Suppressor macrophage treated with lipopolysaccharide for 4 hours (primary cell): ENCODE measurements at places on chromosomes 5 and 9.

GRCh38 chr5:180594311-180595045 is 3.2 kb upstream of the SCGB3A1 start:
- no peak for DNase-seq

DNA sequence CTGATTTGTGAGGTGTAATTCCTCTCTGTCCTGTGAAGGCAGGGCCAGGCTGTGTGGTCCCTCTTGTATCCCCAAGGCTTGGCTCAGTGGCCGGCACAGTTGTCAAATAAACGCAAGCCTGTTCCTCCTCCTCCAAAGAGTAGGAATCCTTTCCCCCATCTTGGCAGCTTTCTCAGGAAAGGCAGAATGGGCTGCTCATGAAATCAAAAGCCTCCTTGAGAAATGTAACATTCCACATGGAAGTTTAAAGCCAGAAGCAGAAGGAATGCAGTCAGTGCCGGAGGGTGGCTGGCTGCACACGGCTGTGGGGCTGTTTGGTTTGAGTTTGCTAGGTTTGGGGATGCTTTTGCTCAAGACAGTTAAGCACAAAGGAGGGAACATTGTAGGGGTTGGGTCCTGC is 34.5 kb upstream of the MED10 start:
- DNase-seq, result no peak

DNA sequence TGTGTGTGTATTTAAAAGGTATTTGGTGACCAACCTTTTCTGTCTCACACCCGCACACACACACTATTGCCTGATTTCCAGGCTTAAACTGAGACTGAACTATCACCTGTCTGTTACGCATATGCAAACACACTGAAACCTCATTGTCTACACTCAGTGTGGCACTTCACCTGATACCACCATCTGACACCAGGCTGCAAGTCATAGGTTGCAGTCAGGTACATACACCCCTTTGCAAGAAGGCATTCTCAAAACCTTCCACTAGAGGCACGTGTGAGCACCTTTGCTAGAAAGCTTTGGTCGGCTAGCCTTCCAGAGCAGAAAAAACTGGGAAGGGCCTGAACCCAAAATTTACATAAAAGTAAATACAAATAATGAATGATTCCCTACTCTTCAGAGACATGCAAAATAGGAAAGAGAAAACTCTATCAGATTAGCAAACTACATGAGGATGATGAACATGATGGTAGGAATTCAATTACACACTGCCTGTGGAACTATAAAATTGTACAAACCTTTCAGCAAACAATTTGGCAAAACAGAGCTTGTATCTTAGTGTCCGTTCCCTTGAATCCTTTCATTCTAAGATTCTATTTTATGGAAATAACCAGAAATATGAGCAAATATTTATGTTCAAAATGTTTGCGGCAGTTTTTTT is 5.9 kb upstream of the FOXD1 start:
- peak; percentile 30 for DNase-seq

DNA sequence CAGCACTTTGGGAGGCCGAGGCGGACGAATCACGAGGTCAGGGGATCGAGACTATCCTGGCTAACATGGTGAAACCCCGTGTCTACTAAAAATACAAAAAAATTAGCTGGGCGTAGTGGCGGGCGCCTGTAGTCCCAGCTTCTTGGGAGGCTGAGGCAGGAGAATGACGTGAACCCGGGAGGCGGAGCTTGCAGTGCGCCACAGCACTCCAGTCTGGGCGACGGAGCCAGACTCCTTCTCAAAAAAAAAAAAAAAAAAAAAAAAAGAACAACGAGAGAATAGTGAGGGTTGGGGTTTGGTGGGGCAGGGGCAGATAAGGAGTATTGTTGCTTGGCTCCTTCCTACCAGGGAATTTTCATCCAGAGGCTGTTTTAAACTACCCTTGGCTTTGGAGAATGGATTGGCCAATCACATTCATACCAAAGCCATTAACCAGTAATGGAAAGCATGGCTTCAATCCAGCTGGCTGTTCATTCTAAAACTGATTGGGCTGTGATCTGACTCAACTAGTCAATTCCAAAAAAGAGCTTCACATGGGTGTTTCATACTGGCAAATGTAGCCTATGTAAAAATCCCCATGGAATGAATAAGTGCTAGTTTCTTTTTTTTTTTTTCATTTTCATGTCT is 64.4 kb downstream of the PLCXD3 start:
- no peak for DNase-seq

- no peak for DNase-seq
Measured at GRCh38 chr9:90974016-90974415, 172.4 kb downstream of the SYK start.

DNA sequence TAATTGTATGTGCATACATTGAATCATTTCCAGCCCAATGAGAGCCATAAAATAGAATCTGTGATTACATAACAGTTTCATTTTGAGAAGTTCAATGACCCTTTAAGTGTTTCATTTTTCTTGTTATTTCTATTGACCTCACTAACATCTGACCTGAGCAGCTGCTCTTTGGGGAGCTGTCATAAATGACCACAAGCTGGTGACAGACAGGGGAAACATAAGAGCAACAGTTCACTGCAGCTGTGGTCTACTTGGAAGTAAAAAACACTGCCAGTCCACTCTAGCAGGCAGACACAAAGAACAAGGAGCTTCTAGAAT is 265.4 kb downstream of the DTWD2 start:
- no peak for DNase-seq

GRCh38 chr5:146731909-146732659 is 146.5 kb downstream of the PPP2R2B start:
- no peak for DNase-seq

- DNase-seq, result peak; percentile 83
Measured at GRCh38 chr9:91681461-91682305, 258.1 kb upstream of the NFIL3 start.

- DNase-seq, result no peak
Measured at GRCh38 chr9:134209731-134210311, 45.5 kb upstream of the RNU6ATAC start.

DNA sequence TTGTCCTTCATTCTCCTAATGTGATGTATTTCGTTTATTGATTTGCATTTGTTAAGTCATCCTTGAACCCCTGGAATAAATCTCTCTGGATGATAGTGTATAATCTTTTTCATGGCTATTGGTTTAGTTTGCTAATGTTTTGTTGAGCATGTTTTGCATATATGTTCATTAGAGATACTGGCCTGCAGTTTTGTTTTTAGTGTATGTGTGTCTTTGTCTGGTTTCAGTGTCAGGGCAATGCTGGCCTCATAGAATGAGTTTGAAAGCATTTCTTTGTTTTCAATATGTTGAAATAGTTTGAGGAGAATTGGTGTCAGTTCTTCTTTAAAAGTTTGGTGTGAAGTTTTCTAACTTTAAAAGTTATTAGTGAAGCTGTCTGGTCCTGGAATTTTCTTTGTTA is 149.6 kb upstream of the ATP10B start:
- DNase-seq, result no peak
